ENCODE measurements at places on chromosomes 4 and X. TPM values are rescaled to one million over a fixed set of nuclear protein-coding genes. Genes with fewer than 3 reads are reported as not detected.

GRCh38 chr4:124610211-124610610 is 102.3 kb downstream of the ANKRD50 start:
- no peak for DNase-seq

DNA sequence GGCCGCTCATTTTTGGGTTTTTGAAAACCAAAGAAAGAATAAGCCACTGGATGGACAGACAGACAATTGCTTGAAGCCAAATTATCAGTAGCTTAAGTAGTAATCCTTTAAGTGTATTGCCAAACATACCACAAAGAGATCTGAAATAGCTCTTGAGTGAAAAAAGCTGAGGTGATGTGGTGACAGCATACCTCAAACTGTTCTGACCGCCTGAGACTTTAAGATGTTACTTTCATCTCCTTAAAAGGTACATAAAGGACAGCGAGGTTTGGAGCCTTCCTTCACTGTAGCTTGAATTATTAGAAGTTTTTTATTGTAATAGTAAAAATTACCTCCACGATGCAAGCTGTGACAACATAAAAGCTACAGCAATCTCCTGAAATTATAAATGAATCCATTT is 271.5 kb upstream of the FAM241A start:
- no peak for DNase-seq

DNA sequence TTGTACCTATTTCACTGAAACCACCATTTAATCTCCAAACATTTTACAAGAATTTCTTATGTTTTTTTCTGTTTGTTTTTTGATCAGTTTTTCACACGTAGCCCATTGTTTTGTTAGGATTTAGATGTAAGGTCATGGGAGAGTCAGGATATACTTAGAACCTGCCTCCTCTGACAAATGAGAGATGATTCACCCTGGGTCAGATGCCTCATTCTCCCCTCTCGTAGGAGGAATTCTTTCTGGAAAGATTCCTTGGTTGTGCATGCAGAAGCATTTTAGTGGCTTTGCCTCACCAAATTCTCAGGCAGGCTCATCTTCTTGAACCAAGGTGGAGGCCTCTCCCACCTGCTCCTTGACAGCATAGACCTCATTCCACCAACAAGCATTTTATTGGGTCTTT is 599.3 kb downstream of the SPRY1 start:
- DNase-seq, result peak; percentile 77

DNA sequence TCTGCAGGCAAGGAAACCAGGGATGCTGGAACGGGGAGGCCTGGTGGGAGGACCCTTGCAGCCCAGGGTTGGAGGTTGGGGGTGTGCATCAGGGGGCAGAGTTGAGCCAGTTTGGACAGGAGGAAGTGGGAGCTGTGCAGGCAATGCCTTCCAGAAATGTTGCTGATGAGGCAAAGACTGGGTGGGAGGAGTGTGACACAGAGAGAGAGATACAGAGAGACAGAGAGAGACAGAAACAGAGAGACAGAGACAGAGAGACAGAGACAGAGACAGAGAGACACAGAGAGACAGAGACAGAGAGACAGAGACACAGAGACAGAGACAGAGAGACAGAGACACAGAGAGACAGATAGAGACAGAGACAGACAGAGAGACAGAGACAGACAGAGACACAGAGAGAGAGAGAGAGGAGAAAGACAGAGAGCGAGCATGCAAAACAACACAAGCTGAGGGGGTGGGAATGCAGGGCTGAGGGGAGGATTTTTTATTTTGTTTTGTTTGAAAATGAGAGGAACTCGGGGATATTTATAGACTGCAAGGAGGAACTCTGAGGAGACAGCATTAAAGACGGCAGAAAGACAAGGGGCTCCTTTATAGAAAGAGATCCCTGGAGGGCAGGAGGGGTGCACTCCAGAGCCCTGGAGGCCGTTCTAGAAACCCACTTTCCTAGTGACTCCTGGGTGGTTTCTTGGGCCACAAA is 1.9 kb upstream of the HAUS3 start:
- DNase-seq, result peak; percentile 45

GRCh38 chrX:13664020-13664419 is 11.1 kb downstream of the TCEANC start:
- no peak for DNase-seq

DNA sequence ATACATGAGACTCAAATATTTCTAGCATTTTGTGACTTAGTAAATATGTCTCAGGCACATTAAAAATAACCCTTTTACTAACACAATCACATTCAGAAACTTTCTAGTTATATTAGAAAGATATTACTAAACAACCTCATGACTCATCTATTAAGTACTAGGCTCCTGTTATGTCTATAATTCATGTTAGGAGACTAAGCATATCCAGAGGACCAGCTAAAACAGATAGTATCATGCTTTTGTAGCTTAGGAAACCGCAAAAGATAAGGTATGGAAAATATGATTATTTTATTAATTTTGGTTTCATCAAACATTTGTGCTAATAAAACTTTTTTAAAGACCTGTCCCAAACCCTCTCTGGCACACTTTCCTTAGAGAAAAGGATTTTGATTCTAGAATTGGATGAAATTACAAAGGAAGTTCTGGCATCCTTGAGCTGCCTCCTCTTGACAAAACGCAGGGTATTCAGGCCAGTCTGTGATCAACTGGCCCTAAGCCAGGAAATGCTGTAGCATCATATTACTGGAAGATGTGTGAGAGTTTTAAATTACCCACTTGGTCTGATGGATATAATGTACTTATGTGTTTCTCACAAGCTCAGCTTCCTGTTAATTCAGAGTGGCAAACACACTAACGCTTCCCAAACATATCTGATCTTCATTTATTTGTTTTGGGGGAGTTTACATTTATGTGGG is 60.4 kb downstream of the NRK start:
- DNase-seq, result no peak

- DNase-seq, result no peak
Observed at GRCh38 chr4:67020438-67020797, 524.9 kb downstream of the CENPC start.

GRCh38 chr4:59240011-59240410 is 1960.1 kb upstream of the ADGRL3 start:
- DNase-seq, result no peak

DNA sequence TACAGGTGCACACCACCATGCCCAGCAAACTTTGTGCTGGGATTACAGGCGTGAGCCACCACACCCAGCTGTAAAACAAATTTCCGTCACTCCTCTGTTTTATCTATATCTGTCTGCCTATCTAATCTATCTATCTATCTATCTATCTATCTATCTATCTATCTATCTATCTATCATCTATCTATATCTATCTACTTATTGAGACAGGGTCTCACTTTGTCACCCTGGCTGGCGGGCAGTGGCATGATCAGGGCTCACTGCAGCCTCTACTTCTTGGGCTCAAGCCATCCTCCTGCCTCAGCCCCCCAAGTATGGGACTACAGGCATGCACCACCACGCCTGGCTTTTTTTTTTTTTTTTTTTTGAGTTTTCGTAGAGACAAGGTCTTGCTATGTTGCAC is 20.6 kb downstream of the AKAP14 start:
- DNase-seq, result no peak

GRCh38 chrX:7972586-7972985 is 45.4 kb upstream of the PNPLA4 start:
- no peak for DNase-seq

DNA sequence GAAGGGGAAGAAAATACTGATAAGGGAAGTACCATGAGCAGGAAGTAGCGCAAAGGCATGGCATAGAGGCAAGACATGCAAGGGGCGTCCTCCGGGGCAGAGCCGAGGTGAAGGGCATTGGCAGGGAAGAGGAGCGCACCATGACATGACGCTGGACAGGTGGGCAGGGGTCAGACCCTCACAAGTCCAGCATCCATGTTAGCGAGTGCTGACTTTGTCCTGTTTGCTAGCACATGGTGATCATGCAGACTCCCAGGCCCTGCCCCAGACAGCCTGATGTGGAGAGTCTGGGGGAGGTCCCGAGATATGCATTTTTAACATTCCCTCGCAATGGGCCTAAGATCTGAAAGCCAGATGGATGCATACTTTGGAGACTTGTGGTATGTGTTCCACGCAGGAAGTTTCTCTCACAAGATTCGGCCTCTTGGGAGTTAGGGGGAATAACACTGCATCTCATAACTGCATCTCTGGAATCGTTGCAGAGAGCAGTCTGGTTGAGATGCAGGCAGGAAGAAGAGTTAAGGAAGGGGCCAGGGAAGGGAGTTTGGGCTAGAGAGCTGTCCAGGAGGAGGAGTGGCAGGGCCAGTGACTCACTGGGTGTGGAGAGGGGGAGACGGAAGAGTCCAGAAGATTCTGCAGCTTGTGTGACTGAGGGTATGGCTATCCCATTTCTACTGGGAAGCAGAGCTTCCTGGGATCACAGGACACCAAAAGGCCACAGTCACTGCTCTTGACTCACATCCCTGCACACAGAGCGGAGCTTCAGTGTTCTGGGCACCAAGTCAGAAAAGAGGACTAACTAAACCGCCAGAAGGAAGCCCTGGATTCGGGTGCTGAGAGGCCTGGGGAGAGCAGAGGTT is 59.7 kb downstream of the FAM184B start:
- DNase-seq, result peak; percentile 43

DNA sequence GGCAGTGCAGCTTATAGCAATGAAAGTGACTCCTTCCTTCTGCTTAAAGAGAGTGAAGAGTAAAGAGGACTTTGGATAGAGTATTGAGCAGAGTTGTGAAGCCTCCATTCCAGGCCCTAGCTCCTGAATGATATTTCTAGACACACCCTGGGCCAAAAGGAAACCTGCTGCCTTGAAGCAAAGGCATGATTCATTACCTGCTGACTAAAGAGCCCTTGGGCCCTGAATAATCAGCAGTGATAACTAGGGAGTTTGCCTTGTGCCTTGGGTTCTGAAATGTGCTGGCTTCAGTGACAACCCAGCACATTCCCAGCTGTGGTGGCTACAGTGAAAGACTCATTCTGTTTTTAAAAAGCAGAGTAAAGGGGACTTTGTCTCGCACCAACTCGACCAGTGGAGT is 49.2 kb downstream of the STPG2 start:
- peak; percentile 42 for DNase-seq

DNA sequence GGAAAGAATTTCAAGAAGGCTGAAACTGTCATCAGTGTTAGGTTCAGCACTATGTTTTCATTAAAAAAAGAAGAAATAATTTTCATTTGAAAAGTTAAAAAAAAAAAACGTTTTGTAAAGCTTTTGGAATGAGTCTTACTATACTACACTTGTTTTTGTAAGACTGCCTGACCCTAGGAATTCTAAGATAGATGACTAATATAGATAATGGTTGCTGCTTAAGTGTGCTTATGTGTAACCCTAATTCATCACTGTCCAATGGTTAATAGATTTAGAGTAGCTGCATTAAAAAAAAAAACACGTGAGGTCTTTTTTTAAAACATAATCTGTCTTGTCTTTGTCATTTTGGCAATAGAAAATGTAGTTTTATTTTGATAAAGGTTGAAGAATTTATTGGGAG is 323.2 kb downstream of the IL1RAPL1 start:
- peak; percentile 9 for DNase-seq

VCX3A gene
- 5.6 TPM for total RNA-seq

KCNE5 gene
- total RNA-seq, result 0.86 TPM

CCKAR gene
- 26.1 TPM for total RNA-seq

MAGEA11 gene
- 0.42 TPM for total RNA-seq

MUC7 gene
- total RNA-seq, result not detected

TEX13C gene
- total RNA-seq, result not detected
